G401 (cell line): ENCODE measurements at places on chromosomes 16 and 17. TPM values are rescaled to one million over a fixed set of nuclear protein-coding genes. Genes with fewer than 3 reads are reported as not detected.

- no peak for DNase-seq
These were observed 45.8 kb downstream of the WNT3 start for GRCh38 chr17:46772475-46773220.

- DNase-seq: no peak
These were observed 658 bp upstream of the ZNF771 start for GRCh38 chr16:30406795-30407101.

- DNase-seq: no peak
These were observed 80.6 kb downstream of the C16orf95 start for GRCh38 chr16:87236516-87237115.

DNA sequence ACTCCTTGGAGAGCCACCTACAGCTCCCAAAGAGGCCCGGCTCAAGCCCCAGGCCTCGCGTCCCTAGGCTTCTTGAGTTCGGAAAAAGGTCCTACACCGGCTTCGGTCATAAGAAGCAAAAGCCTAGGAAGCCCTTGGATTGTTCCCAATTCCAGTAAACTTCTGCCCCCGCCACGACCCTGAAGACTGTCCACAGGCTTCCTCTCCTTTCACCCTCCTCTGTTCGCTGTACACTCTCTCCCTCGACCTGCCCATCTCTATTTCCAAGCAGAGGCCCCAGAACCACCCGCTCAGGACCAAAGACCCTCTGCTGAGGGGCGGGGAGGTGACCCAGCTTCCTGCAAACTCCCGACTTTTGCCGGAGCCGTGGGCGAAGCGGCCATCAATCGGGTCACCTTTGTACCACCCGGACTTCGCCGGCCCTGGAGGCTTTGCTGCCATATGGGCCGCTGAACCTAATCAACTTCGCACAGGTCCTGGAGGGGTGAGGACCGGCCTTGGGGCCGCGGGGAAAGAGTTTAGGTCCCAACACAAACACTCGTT lies 2.7 kb downstream of the HOXB2 start:
- no peak for DNase-seq

GRCh38 chr17:30920282-30920681 lies 1.5 kb upstream of the ADAP2 start:
- no peak for DNase-seq

- DNase-seq: no peak
These were observed at the start of gene BAIAP3 for GRCh38 chr16:1333149-1333812. BAIAP3 (plus strand) TSS chr16:1333645; CDS start chr16:1338550, 4,905 bp downstream.

GRCh38 chr16:87602821-87603683 lies 744 bp downstream of the JPH3 start:
- DNase-seq: peak; percentile 46

GRCh38 chr17:66715745-66716156 lies 119.2 kb upstream of the CACNG5 start:
- DNase-seq: peak; percentile 85

DNA sequence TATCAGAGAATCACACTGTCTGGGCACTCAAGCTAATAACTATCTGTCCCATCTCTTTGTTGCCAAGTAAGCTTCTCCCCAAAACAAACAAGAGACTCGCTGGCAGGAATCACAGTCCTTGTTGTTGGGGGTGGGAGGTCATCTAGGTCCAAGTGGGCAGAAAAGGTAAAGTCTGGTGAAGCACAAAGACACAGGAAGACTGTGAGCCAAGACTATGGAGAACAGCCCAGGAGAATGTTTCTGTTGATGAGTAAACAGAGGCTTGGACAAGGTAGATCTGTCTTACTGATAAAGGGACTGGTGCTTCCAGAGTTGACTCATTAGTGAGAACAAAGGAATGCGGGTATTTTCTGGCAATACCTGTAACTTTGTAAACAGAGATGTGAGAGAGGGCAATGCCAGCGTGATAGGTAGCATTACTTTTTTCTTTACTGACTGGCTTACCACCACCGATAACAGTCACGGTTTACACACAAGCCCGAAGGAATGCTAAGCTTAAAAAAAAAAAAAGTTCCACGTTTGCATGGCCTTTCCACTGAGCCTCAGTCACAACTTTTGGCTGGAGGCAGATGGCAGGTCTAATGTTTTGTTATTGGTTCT lies 11.5 kb upstream of the MMD start:
- DNase-seq: no peak

GRCh38 chr16:68487669-68488068 lies 39.4 kb upstream of the SMPD3 start:
- DNase-seq: no peak

GRCh38 chr17:67676305-67676704 lies 41.4 kb upstream of the NOL11 start:
- DNase-seq: peak; percentile 39

GRCh38 chr17:80703142-80703478 lies 158.5 kb downstream of the RPTOR start:
- no peak for DNase-seq

- DNase-seq: no peak
These were observed 273.3 kb upstream of the CDH5 start for GRCh38 chr16:66093191-66093590.

DNA sequence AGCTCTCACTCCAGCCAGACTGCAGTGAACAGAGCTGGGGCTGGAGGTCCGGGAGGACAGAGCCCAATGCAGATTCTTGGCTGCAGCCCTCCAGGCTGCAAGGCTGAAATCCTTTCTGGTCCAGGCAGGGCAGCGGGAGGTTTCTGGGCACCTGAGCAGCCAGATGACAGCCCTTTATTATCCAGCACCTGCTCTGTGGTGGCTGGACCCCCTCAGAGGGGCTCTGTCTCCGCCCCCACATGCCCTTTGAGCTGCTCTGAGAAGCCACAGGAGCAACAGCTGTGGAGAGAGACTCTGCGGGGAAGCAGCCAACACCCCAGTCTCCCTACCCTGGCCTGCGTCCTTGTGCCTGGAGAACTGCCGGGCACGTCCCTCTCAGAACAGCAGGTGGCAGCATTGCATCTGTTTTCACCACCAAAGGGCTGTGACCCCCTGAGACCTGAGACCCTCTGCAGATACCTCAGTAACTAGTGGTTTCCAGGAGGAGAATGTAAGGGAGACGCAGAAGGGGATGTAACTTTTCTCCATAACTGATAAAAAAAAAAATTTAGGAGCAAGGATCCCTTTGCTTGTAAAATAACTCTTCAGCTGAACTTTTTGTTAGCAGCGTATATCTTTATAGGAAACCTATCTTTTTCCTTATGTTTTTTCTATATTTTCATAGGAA lies 3.7 kb upstream of the CNP start:
- DNase-seq: peak; percentile 81

GRCh38 chr17:59423903-59424302 lies 92.4 kb downstream of the YPEL2 start:
- peak; percentile 38 for DNase-seq

DNA sequence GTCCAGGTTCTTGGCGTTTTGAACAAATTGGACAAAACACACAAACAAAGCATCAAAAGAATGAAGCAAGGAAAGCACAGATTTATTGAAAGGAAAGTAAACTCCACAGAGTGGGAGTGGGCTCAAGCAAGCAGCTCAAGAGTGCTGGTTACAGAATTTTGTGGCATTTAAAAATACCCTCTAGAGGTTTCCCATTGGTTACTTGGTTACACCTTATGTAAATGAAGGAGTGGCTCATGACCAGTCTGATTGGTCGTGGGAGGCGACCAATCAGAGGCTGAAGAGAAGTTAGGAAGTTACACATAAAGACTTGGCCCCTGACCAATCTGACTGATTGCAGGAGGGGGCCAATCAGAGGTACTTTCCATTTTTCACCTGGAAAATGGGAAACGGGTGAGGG lies 1373.8 kb upstream of the GOT2 start:
- DNase-seq: no peak

DNA sequence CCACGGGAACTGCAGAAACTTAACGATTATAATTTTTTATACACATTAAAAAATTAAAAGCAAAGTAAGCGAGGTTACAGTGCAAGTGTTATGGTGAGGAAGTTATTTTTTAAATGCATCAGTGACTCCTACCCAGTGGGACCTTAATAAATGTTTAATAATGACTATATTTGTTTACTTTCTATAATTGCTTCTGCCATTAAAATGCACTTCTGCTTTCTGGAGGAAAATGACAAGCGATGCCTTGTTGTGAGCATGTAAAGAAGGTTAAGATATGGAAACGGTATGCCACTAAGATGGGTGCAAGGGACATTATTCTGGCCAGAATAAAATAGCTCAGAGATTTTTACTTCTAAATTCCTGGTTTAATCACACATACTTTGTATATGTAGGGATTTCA lies 252.1 kb downstream of the CDH11 start:
- DNase-seq: no peak

- peak; percentile 58 for DNase-seq
These were observed 67.9 kb downstream of the ZZEF1 start for GRCh38 chr17:4074831-4075495.

DNA sequence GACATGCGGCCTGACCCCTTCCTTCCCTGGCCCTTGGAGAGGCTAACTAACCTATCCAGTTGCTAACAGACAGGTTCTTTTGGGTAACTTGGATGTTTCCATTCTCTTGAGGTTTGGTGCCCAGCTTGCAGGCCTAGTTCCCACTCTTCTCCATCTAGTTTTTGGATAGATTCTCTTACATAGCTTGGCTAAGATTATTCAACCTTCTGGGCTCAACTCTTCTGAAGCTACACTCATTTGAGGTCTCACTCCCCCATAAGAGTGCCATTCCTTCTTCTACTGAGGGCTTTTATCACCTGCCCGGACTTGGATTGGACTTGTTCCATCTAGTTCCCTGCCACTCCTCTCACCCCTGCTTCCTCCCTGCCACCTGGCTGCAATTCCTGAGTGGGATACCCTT lies 44.1 kb upstream of the MARCHF10 start:
- no peak for DNase-seq

GRCh38 chr16:28561557-28562187 lies 8.0 kb downstream of the SGF29 start:
- no peak for DNase-seq

DNA sequence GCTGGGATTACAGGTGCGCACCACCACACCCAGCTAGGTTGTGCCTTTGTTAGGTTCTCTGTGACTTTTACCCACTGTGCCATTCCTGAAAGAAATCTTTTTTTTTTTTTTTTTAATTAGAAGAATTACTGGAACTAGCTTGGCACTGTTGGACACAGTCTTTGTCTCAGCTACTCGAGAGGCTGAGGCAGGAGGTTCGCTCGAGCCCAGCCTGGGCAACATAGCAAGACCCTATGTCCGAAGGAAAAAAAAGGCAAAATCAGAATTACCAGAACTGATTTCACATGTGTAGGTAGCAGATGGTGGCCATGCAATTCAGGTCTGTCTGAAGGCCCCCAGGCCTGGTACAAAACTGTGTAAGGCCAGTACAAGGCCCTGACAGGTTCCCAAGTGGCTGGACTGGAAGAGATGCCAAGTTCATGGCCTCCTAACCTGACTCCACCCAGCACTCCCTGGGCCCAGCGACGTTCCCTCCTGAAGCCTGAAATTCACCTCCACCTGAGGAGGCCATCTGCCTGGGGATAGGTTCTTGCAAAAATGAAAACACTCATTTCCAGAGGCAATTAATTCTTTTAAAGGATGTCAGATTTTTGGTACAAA lies 23.0 kb downstream of the CARHSP1 start:
- no peak for DNase-seq

DNA sequence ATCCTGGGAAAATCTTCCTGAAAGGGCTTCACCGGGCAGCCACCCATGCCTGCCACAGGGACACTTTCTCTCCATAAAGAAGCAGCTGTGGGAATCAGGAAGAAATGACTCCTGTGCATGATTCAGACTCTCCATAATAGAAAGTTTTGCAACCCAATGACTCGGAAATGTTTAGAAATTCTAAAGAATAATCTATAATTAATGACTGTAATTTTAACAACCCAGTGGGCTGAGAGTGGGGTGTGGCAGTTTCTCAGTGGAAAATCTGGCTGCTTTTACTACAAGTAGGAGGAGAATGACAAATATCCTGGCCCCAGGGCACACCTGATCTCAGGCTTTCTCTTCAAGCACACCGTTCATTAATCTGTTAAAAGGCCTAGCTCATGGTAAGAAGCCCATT lies 25.7 kb downstream of the IRF8 start:
- no peak for DNase-seq

GRCh38 chr16:21037736-21038135 lies 112.9 kb downstream of the DNAH3 start:
- DNase-seq: peak; percentile 52

GRCh38 chr17:48547808-48548522 lies 3.1 kb upstream of the HOXB2 start:
- no peak for DNase-seq

GRCh38 chr17:67256075-67256732 lies 11.2 kb upstream of the HELZ start:
- DNase-seq: no peak

- DNase-seq: no peak
These were observed 4.9 kb downstream of the RPAIN start for GRCh38 chr17:5424909-5425308.

DNA sequence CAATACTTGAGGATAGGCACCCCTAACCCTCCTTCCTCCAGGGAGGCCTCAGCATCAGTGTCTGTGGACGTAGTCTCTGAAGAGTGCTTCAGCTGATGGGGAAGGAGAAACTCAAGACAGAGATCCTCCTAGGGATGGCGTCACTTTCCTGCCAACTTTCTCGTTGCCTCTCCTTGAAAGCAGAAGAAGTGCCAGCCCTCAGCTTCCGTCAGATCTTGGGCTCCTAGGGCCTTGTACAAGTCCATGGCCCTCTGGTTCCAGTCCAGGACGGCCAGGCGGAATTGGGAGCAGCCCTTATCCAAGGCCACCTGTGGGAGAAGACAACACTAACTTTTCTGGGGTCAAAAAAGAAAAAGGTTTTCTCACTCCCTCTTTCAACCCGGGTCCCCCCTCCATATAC lies 1.3 kb downstream of the SAT2 start:
- DNase-seq: no peak

The CCL18 gene
- total RNA-seq: not detected in 2 replicates

The OGFOD3 gene
- total RNA-seq: 24.7 and 65.0 TPM in 2 replicates

The CCL3 gene
- total RNA-seq: not detected in 2 replicates

The SOX8 gene
- 72.7 and 82.6 TPM in 2 replicates for total RNA-seq

The DHODH gene
- 8.4 and 24.5 TPM in 2 replicates for total RNA-seq

The TP53TG3C gene
- not detected in 2 replicates for total RNA-seq

The NT5M gene
- total RNA-seq: 1.4 and 3.8 TPM in 2 replicates

The FUS gene
- total RNA-seq: 40.7 and 70.0 TPM in 2 replicates

The ATP2A1 gene
- total RNA-seq: 7.8 and 11.1 TPM in 2 replicates

The LITAFD gene
- not detected in 2 replicates for total RNA-seq

The NPIPA7 gene
- 0.75 and 5.4 TPM in 2 replicates for total RNA-seq

The GRAP gene
- 1.3 and 5.2 TPM in 2 replicates for total RNA-seq

The CES4A gene
- 0.34 TPM in 1 of 2 replicates, not detected in the other for total RNA-seq

The CA4 gene
- not detected in 2 replicates for total RNA-seq
